Cardiac muscle cell (in vitro differentiated cells and primary cell): ENCODE measurements at places on chromosomes 6 and 20.

GRCh38 chr6:166950443-166950821 lies 5.9 kb downstream of the RNASET2 start:
- H3K27me3 ChIP-seq, result no peaks in the 10 kb centered on the region
- DNase-seq, result no peak
- no peaks in the 10 kb centered on the region for H3K36me3 ChIP-seq
- no peak overlapping the region for H3K4me3 ChIP-seq
- no peak overlapping the region for H3K27ac ChIP-seq

- no peaks in the 10 kb centered on the region for H3K27me3 ChIP-seq
- no peak for DNase-seq
- peaks cover 15% of the 10 kb centered on the region for H3K36me3 ChIP-seq
- H3K4me3 ChIP-seq, result no peak overlapping the region
Measured at GRCh38 chr20:57179265-57179664, 87.2 kb downstream of the BMP7 start.

GRCh38 chr6:20919677-20920385 lies 385.6 kb downstream of the CDKAL1 start:
- no peaks in the 10 kb centered on the region for H3K27me3 ChIP-seq
- H3K36me3 ChIP-seq, result no peaks in the 10 kb centered on the region
- no peaks in the 10 kb centered on the region for H3K4me1 ChIP-seq
- no peak overlapping the region for H3K4me3 ChIP-seq

DNA sequence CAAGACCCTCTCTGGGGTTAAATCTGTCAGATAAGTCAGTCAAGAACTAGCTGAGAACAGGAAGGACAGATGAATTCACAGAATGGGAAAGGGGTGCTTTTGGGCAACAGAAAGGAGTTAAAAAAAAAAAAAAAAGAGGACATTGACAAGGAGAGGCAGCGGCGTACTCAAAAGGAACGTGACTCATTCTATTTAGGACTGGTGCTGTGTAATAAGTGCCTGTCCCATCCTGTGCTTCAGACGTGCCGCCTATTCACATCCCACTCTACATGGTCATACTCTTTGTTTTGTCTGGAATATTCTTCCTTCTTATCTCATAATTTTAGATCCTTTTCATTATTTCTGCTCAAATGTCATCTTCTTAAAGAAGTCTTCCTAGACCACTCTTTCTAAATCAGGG lies 101.1 kb upstream of the EMILIN3 start:
- no peaks in the 10 kb centered on the region for H3K4me1 ChIP-seq
- peaks cover 26% of the 10 kb centered on the region for H3K36me3 ChIP-seq
- H3K27ac ChIP-seq, result no peak overlapping the region
- no peak overlapping the region for H3K4me3 ChIP-seq

- no peak overlapping the region for H3K27ac ChIP-seq
- H3K4me1 ChIP-seq, result no peaks in the 10 kb centered on the region
- no peaks in the 10 kb centered on the region for H3K36me3 ChIP-seq
- DNase-seq, result no peak
Measured at GRCh38 chr6:170025341-170025911, 265.5 kb downstream of the DLL1 start.

- no peak overlapping the region for H3K4me3 ChIP-seq
- H3K27ac ChIP-seq, result no peak overlapping the region
- DNase-seq, result no peak
- H3K36me3 ChIP-seq, result no peaks in the 10 kb centered on the region
Measured at GRCh38 chr6:22732176-22732970, 163.0 kb downstream of the HDGFL1 start.

- H3K27ac ChIP-seq, result no peak overlapping the region
- no peaks in the 10 kb centered on the region for H3K27me3 ChIP-seq
- peaks cover 6% of the 10 kb centered on the region for H3K36me3 ChIP-seq
- no peak for DNase-seq
Measured at GRCh38 chr6:129398764-129399163, 311.2 kb downstream of the ARHGAP18 start.

GRCh38 chr6:150269130-150269856 lies 99.5 kb upstream of the IYD start:
- H3K4me3 ChIP-seq, result no peak overlapping the region

- DNase-seq, result no peak
- H3K27ac ChIP-seq, result no peak overlapping the region
- H3K27me3 ChIP-seq, result no peaks in the 10 kb centered on the region
- H3K36me3 ChIP-seq, result no peaks in the 10 kb centered on the region
Measured at GRCh38 chr6:45637611-45638257, 260.0 kb upstream of the SUPT3H start.

DNA sequence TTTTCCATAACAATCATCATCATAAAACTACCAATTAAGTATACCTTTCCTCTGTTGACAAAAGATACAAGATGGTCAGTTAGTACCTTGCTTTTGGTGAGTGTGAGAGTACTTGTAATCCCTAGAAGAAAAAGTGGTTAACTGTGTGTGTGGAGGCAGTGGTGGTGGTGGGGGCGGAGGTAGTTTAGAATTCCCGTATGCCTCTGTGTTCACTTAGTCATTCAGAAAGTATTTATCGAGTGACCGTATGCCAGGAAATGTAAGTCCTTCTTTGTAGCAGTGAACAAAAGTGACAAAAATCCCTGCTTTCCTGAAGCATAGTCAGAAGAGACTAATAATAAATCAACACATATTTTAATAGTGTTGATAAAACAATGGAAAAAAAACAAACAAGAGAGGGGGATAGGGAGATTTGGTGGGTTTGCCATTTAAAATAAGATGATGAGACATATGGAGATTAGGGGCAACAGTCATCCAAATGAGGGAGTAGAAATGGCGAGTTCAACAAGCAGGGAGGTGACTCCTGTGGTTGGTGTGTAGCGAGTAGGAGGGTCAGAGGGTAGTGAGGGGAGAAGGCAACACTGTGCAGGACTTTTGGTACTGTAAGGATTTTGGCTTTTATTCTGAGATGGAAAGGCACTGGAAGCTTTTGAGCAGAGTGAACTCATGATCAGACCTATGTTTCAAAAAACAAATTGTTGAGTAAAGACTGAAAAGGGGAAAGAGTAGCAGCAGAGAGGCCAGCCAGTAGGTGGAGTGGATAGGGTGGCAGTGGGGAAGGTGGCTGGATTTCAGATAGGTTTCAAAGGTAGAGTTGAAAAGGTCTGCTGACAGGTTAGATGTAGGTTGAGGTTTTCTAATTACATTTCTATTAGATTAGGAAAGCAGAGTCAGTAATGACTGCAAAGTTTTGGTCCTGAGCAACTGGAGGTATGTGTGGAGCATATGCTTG lies 40.3 kb upstream of the SIM1 start:
- no peak for DNase-seq
- H3K27me3 ChIP-seq, result no peaks in the 10 kb centered on the region
- H3K36me3 ChIP-seq, result peaks cover 8% of the 10 kb centered on the region

- no peaks in the 10 kb centered on the region for H3K36me3 ChIP-seq
- H3K27me3 ChIP-seq, result no peaks in the 10 kb centered on the region
- no peak overlapping the region for H3K27ac ChIP-seq
- no peak for DNase-seq
- H3K4me1 ChIP-seq, result no peaks in the 10 kb centered on the region
- no peak overlapping the region for H3K4me3 ChIP-seq
Measured at GRCh38 chr20:8055096-8055495, 35.5 kb upstream of the TMX4 start.

GRCh38 chr6:165676435-165677068 lies 13.5 kb upstream of the PDE10A start:
- no peaks in the 10 kb centered on the region for H3K36me3 ChIP-seq
- no peak overlapping the region for H3K4me3 ChIP-seq
- no peaks in the 10 kb centered on the region for H3K4me1 ChIP-seq
- H3K27me3 ChIP-seq, result no peaks in the 10 kb centered on the region

GRCh38 chr6:82951389-82951788 lies 114.3 kb downstream of the UBE3D start:
- no peaks in the 10 kb centered on the region for H3K27me3 ChIP-seq
- H3K36me3 ChIP-seq, result no peaks in the 10 kb centered on the region
- H3K4me1 ChIP-seq, result no peaks in the 10 kb centered on the region
- H3K4me3 ChIP-seq, result no peak overlapping the region
- H3K27ac ChIP-seq, result no peak overlapping the region
- DNase-seq, result no peak

DNA sequence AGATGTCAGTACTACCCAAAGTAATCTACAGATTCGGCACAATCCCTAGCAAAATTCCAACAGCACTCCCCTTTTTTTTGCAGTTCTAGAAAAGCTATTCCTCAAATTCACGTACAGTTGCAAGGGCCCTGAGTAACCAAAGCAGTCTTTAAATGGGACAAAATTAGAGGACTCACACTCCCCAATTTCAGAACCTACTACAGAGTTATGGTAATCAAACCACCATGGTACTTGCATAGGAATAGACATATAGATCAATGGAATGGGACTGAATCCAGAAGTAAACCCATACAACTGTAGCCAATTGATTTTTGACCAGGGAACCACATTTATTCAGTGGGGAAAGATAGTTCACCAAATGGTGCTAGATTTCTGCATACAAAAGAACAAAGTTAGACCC lies 350.8 kb downstream of the CDKAL1 start:
- no peak for DNase-seq
- no peak overlapping the region for H3K4me3 ChIP-seq
- no peaks in the 10 kb centered on the region for H3K27me3 ChIP-seq
- no peak overlapping the region for H3K27ac ChIP-seq

GRCh38 chr6:8041913-8042583 lies 22.1 kb downstream of the BLOC1S5 start:
- H3K27me3 ChIP-seq, result no peaks in the 10 kb centered on the region
- no peak overlapping the region for H3K4me3 ChIP-seq
- no peak for DNase-seq
- H3K27ac ChIP-seq, result no peak overlapping the region

DNA sequence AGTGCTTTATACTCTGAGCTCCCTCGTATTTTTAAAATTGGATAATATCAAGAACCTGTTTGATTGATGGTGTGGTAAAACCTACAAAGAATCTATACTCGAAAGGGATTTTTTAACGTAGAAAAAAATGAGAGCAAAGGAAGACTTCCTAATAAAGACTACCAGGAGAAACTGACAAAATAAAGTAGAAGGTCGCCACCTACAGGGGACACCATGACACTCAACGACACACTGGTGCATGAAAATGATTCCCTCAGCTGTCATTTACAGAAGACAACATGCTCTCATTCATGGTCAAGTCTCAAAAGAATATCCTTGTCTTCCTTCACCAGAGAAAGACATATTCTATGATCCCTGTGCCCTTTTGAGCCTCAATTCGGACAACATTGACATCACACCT lies 10.1 kb upstream of the NHSL1 start:
- H3K36me3 ChIP-seq, result no peaks in the 10 kb centered on the region
- DNase-seq, result peak; percentile 51
- no peaks in the 10 kb centered on the region for H3K27me3 ChIP-seq
- no peaks in the 10 kb centered on the region for H3K4me1 ChIP-seq

GRCh38 chr6:50850223-50851048 lies 31.8 kb downstream of the TFAP2B start:
- no peaks in the 10 kb centered on the region for H3K36me3 ChIP-seq
- peak overlapping the region; percentile 27 for H3K4me3 ChIP-seq

DNA sequence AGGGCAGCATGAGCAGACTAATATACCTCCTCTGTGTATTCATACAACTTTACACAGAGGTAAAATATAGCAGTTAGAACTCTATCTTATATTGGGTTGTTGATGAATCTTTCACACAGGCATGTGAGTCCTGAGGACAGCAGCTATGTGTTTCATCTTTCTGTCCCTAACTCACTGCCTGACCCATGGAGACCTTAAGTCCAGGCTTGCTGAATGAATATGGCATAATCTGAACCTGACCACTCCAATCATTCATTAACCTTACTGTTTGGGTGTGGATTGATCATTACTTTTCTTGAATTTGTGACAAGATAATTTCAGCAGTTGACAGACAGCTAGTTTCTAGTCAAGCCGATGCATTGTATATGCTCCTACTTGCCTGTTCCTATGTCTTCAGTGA lies 27.3 kb upstream of the TSPYL1 start:
- no peaks in the 10 kb centered on the region for H3K36me3 ChIP-seq
- H3K27ac ChIP-seq, result no peak overlapping the region
- no peaks in the 10 kb centered on the region for H3K27me3 ChIP-seq

- H3K36me3 ChIP-seq, result no peaks in the 10 kb centered on the region
- no peak overlapping the region for H3K4me3 ChIP-seq
- no peaks in the 10 kb centered on the region for H3K27me3 ChIP-seq
- no peak for DNase-seq
- no peak overlapping the region for H3K27ac ChIP-seq
- H3K4me1 ChIP-seq, result peaks cover 21% of the 10 kb centered on the region
Measured at GRCh38 chr6:128305976-128306375, 214.4 kb downstream of the PTPRK start.

DNA sequence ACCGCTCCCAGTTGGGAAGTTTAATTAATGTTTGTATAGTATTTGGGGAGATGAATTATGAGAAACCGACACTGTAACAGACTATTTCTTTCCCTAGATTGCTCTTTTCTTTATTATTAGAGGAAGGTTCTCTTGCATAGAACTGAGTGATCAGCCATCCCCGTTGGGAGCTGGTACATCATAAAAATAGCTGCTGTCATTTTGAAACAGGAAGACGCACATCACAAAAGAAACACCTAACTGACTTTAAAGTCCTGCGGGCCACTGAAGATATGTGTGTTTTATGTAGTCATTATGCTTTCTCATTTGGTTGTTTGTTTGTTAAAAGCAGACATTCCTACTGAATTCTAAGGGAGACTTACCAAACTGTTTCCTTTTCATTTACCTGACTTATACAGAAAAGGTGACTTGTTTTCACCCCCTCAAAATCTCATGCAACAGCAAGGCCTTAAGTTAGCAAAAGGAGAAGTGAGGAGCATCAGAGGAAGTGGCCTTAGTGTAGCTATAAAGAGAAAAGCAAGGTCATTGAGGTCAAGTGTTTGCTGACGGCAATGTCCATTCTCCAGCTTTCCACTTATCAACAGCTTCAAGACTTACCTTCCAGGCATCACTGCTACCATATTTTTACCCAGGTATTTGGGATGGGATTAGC lies 91.0 kb downstream of the PKHD1 start:
- no peaks in the 10 kb centered on the region for H3K36me3 ChIP-seq
- H3K27ac ChIP-seq, result no peak overlapping the region
- H3K4me3 ChIP-seq, result no peak overlapping the region
- no peak for DNase-seq
- H3K4me1 ChIP-seq, result peaks cover 3% of the 10 kb centered on the region

DNA sequence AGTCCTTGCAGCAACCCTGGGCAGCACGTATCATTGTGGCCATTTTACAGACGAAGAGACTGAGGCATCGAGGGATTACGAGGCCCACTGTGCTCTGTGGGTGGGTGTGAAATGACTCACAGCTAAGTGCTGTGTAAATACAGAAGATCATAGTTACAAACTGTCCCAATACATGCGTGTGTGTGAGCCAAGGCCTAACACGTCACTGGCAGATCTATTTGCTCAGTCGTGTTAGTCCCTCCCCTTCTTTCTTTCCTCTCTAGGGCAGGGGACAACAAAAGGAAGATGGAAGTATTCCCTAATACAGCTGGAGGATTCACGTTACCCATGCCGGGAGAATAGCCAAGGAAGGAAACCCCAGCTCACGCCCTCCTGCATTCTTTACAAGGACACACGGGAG lies 175.9 kb downstream of the CDC5L start:
- no peak overlapping the region for H3K4me3 ChIP-seq
- H3K27ac ChIP-seq, result no peak overlapping the region
- H3K4me1 ChIP-seq, result no peaks in the 10 kb centered on the region
- DNase-seq, result no peak
- H3K36me3 ChIP-seq, result no peaks in the 10 kb centered on the region

- no peak overlapping the region for H3K4me3 ChIP-seq
- no peak for DNase-seq
- no peaks in the 10 kb centered on the region for H3K36me3 ChIP-seq
- H3K27ac ChIP-seq, result no peak overlapping the region
- H3K4me1 ChIP-seq, result no peaks in the 10 kb centered on the region
- H3K27me3 ChIP-seq, result no peaks in the 10 kb centered on the region
Measured at GRCh38 chr6:120055071-120055470, 705.5 kb upstream of the MAN1A1 start.
